ENCODE measurements at places on chromosomes 6 and 20. TPM values are rescaled to one million over a fixed set of nuclear protein-coding genes. Genes with fewer than 3 reads are reported as not detected.

The POM121L2 gene
- not detected for total RNA-seq

The RTN4IP1 gene
- total RNA-seq: 8.2 TPM

The ULBP1 gene
- total RNA-seq: 1.6 TPM

The CLVS2 gene
- not detected for total RNA-seq

GRCh38 chr6:107894809-107895396 lies 63.1 kb downstream of the SEC63 start:
- peak; percentile 20 for DNase-seq

GRCh38 chr20:43831481-43832065 lies 83.1 kb upstream of the TOX2 start:
- DNase-seq: no peak

GRCh38 chr6:125932451-125932795 lies 24.1 kb upstream of the HINT3 start:
- no peak for DNase-seq

- no peak for DNase-seq
Observed at GRCh38 chr6:94636780-94637385, 940.5 kb upstream of the MANEA start.

GRCh38 chr20:2834401-2835110 lies 5.9 kb downstream of the PCED1A start:
- DNase-seq: no peak

- no peak for DNase-seq
Observed at GRCh38 chr6:34182751-34183531, 37.1 kb upstream of the GRM4 start.

Data from fibroblast of villous mesenchyme (primary cell).